ENCODE measurements at places on chromosomes 6 and 20.

DNA sequence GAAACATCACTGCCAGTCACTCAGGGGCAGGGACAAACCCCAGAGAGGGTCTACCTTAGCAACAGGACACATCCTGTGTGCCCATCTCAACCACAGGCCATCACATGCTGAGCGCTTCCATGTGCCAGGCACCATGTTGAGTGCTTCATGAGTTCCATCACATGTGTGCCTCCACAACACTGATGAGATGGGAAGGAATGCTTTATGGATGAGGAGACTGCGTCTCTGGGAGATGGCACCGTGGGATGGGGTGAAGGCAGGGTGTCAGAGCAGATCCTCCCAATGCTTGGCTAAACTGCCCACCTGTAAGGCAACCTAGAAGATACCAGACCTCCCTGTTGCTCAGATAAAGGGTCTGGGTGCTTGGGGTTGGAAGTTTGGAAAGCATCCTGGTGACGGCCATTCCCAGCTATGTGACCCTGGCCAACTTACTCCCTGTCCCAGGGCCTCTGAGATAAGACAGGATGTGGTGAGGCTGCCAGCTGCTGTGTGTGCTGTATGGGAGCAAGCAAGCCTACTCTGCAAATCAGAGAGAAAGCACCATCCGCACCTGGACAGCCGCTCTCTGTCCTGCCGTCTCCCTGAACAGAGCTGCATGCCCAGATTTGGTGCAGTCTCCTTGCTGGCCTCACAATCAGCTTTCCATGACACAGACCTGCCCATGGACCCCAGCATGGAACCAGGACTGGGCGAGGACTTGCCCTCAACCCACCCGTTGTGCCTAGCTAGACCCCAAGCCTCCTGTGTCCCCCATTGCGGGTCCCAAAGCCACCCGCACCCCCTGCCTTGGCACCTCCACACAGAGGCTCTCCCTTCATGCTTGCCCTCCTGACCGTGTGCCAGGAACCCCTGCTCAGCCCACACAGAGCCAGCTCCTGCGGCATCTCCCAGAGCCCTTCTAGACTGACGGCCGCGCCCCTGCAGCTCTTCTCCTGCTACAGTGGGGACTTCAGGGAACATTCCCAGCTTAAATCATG lies 143.7 kb downstream of the SYNDIG1 start:
- no peak for DNase-seq

GRCh38 chr20:50412069-50412468 lies 98.1 kb upstream of the PTPN1 start:
- no peak for DNase-seq

DNA sequence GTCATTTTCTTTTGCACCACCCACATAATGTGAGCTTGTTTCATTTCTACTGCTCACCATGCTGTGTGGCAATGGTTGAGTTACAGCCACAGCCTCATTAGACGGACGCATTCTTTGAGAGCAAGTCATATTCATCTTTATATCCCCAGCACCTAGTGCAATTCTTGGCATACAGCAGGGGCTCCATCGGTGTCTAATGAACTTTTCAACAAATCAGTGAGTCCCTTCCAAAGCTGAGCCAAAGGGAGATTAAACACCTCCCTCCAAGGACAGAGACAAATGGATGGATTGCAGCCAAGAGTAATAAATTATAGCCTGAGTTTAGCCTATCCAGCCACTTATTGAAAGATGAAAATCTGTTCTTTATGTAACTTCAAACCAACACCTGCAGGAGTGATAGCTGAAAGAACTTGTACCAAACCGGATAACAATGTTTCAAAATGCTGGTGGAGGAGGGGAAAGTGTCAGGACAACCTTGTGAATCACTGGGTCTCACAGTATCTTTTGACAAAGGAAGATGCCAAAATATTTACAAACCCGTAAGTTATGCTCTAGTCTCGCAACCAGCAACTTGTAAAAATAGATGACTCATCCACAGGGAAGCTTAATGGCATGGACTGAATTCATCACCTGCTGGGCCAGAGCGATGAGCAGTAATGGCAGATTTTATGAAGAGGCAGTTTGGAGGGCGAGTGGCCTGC lies 139.0 kb downstream of the PXDC1 start:
- no peak for DNase-seq

GRCh38 chr20:58612121-58612691 lies 38.9 kb upstream of the STX16 start:
- no peak for DNase-seq

DNA sequence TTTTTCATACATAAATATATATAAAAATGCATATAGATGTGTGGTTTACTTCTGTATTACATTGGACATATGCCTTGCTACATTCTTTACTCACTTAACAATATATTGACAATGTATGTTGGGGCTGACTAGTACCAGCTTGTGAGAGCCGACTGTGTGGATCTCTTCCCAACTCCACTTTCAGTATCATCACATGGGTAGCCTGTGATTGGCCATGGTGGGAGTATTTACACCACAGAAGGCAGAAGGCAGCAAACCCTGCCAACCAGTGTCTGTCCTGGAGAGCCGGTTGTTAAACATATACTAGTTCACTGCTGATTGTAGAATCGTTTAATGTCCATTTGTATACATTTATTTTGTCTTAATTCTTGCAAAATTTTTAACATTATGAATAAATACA lies 638.7 kb downstream of the DHX35 start:
- DNase-seq, result no peak

DNA sequence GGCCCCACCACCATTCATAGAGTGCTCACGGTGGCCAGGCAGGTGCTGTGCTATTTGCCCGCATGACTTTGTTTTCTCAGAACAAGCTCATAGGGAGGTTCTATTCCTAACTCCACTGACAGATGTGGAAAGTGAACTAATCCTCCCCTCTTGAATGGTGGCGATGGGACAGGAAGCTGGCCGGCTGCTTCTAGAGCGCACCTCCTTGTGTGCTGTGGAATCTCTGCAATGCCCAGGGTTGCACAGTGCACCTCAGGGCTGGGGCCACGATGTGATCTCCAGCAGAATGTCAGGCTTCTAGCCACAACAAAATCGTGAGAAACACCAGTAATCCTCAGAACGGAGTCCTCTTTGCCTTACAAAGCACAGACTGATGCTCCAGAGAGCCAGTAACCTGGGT lies 53.8 kb upstream of the SLC22A23 start:
- DNase-seq, result no peak

GRCh38 chr6:105212587-105212986 lies 32.8 kb upstream of the POPDC3 start:
- DNase-seq, result no peak

DNA sequence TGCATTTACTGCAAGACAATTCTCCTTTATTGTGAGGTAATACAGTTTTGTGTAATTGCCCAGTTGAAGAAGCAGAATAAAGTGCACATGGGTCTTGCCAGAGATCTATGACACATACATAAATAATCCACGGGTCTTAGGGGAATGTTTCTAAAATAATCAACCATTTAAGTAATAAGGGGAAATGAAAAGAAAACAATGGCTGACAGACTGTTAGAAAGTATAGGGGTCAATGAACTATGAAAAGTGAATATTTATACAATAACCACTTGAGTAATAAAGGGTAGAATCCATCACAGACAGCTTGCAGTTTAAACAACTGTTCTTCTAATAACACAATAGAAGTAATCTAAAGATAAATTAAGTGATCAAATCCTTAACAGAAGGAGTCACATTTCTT lies 477.2 kb downstream of the EYS start:
- DNase-seq, result no peak

DNA sequence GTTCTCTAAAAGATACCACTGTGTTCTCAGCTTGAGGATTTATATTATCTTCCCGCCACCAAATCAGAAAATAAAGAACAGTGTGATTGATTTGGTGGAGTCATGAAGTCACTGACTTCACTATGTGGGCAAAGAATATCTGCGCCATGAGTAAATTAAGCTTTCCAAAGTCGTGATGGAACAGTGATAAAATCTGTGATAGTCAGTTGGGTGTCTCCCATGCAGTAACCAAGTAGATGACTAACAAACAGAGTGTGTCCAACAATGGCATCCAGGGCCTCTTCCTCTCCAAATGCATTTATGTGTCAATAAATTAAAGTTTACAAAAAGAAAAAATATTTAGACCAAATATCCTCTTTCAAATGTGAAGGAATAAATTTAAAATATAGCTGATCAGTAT lies 87.0 kb upstream of the DST start:
- no peak for DNase-seq

GRCh38 chr20:55415567-55416142 lies 589.7 kb downstream of the CBLN4 start:
- no peak for DNase-seq

DNA sequence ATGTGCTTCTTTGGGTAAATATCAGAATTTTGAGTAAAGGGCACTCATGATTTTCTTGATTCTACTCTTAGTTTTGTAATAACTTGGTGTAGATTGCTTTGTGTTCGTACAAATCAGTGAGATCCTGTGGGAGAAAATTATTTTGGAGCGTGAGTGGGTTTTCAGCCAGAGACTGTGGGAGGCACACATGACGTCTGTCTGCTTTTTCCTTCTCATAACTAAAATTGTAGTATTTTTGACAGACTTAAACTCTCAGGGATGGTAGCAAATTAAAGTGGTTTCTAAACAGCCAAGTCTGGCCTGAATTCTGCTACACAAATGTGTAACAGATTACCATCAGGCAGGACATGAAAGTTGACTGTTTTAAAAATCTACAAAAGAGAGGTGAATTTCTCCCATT lies 222.6 kb downstream of the OTOR start:
- no peak for DNase-seq

DNA sequence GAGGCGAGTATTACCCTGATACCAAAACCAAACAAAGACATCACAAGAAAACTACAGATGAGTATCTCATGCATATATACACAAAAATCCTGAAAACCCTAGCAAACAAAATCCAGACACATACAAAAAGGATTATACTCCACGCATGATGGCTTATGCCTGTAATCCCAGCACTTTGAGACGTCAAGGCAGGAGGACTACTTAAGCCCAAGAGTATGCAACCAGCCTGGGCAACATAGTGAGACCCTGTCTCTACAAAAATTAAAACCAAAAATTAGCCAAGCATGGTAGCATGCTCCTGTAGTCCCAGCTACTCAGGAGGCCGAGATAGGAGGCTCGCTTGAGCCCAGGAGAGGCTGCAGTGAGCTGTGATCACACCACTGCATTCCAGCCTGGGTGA lies 32.4 kb downstream of the TRPC4AP start:
- DNase-seq, result no peak

- DNase-seq, result no peak
Observed at GRCh38 chr6:28357036-28357435, 7.3 kb downstream of the ZKSCAN3 start.

- no peak for DNase-seq
Observed at GRCh38 chr6:56720882-56721281, 78.2 kb upstream of the DST start.

DNA sequence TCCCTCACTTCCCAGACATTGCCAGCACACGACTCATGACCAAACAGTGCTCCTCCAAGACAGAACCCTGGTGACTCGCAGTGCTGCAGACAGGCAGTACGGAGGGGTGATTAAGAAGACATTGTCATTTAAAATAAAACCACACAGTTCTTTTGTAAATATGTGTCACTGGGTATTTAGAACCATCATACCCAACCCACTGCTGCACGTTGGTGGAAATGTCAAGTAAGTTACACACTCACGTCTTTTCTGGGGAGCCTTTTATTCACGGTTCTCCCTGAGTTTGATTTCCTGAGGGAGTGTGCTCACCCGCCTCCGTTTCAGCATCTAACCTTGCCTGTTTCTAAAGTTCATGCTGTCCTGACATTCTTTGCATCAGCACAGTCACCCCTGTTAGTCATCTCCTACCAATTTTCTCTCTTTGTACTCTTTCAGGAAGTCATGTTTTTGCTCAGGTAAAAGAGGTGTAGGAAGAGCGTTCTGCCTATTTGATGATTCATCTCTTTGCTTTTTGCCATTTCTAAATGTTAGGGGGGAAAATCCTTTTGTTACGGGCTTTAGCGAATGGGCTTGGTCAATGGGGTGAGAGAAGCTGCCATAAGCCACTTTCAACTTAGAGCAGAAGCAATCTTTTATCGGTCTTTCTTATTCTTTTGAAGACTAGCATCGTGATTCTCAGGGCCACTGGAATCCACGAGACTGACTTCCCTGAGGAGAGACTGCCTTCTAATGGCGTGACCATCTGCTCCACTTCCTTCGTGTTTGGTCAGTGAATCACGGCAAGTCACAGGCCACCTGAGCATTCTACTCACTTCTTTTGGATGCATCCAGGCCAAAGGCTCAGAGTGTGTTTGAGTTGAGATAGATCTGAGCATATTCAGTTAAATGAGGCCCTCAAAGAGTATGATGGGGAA lies 512.8 kb upstream of the JARID2 start:
- peak; percentile 57 for DNase-seq

DNA sequence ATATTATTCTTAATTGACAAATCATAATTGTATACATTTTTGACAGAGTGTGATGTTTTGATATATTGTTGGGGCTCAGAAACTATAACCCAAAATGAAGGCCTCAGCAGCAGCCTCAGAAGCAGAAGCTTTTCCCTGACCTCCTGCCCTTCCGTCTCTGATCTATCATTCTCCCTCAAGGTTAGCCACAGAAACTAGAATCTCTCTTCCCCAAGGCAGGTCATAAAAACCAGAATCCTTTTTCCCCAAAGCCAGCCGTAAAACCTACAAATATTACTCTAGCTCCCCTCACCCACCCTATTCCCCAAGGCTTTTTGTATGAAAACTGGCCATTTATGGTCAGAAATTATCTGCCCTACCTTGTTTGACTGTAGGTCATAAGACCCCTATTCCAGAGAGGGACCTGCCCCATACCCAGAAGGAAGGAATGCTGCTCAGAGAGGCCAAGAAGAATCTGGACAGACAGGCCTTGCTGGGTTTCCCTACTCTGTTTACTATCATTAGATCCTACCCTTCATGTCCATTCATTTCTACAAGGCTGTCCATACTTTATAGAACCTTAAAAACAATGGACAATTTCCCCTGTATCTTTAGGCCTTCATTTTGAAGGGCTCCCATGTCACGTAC lies 14.5 kb downstream of the OR2B2 start:
- no peak for DNase-seq

DNA sequence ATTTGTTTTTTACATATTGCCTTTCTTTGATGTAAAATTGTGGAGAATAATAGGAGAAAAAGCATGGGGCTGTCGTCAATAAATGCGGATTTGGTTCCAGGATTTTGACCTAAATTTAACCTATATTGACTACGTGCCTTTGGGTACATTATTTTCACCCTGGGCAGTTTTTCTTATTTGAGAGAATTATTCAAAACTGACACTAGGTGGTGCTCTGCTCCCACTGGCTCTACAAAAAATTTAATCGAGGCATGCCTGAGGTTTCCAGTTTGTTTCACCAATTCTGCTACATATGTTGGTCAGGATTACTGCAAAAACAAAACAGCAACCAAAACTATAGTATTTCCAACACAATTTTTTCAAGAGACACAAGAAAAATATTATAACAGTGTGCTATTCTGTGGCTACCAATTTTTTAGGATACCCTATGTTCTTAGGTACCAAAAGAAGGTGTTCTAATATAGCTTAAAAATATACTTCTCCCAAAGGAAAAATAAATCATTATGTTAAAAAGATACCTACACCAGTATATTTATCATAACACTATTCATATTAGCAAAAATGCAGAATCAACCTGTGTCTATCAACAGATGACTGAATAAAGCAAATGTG lies 48.6 kb upstream of the FABP7 start:
- peak; percentile 38 for DNase-seq

GRCh38 chr20:24984961-24985640 lies 7.5 kb downstream of the APMAP start:
- DNase-seq, result no peak

GRCh38 chr6:33786736-33787135 lies 2.2 kb downstream of the LEMD2 start:
- DNase-seq, result no peak

All from CD4-positive, alpha-beta T cell (primary cell).